ENCODE measurements at places on chromosomes 16 and 17.

- DNase-seq: no peak
Observed at GRCh38 chr17:75755990-75756389, 9.0 kb downstream of the GALK1 start.

DNA sequence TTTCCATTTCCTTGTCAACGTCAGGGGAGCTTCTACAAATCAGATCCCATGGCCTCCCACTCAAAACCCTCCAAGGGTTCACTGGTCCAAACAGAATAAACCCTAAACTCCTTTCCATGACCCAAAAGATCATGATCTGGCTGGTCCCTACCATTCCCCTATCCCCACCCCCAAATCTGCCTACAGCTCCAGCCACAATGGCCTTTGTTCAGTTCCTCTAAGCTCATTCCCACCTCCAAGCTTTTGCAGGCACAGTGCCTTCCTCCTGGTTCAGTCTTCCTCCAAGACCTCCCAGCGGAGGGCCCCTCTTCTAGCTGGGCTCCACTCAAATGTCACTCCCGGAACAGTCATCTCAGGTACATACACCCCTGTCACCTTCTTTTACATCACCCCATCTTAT, 2.0 kb downstream of the GPRC5B start:
- DNase-seq: no peak

DNA sequence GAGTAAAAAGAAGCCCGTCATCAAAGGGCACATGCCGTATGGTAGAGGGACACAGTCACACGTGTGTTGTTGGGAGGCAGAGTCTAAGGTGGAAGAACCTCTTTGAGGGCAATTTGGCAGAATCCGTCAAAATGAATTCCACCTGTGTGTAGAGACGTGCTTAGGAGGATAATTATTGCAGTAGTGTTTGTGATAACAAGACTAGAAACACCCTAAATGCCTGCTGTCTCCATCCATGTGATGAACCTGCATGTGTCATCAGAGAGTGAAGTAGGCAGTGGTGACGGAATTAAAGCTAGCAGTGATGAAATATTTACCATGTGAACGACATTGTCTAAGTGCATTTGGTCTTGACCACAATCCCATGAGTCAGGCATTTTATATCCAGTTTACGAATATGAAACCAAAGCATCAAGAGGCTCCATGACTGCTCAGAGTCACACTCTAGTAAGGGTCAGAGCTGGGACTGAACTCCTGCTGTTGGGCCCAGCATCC, 61.3 kb upstream of the ADORA2B start:
- no peak for DNase-seq

DNA sequence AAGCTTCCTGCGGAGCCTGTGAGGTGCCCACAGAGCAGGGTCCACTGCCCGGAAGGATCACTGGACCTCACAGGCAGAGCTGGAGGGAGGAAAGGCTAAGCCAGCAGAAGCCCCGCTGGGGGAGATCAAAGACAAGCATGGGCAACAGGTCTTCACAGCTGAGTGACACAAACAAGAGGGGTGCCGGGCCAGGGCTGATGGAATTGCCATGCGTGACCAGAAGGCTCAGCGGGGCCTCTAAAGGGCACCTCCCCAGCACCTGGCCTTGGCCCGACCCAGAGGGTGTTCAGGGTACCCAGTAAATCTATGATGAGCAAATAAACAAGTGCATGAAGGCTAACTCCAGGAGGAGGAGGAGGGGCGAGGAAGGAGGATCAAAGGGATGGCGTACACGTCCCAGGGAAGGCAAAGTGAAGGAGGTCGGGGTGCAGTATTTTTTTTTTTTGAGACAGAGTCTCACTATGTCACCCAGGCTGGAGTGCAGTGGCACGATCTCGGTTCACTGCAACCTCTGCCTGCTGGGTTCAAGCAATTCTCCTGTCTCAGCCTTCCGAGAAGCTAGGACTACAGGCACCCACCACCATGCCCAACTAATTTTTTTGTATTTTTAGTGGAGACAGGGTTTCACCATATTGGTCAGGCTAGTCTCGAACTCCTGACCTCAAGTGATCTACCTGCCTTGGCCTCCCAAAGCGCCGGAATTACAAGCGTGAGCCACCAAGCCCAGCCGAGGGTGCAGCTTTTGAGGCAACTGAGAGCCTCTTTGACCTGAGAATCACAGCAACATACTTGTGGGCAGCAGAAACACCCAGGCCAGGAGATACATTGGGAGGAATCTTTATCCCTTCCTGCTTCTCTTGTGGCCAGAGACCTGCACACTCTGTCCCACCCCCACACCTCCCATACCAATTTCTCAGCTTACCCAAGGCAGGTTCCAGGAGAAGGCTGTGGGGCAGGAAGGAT, 16.1 kb upstream of the EXOC7 start:
- no peak for DNase-seq

- DNase-seq: no peak
Observed at GRCh38 chr16:75726390-75726789, at the start of gene CPHXL. TSS of gene CPHXL (minus strand) at chr16:75726490. CDS start at chr16:75726442, 48 bp downstream.
